ENCODE measurements at places on chromosomes 2 and 18. TPM values are rescaled to one million over a fixed set of nuclear protein-coding genes. Genes with fewer than 3 reads are reported as not detected.

DNA sequence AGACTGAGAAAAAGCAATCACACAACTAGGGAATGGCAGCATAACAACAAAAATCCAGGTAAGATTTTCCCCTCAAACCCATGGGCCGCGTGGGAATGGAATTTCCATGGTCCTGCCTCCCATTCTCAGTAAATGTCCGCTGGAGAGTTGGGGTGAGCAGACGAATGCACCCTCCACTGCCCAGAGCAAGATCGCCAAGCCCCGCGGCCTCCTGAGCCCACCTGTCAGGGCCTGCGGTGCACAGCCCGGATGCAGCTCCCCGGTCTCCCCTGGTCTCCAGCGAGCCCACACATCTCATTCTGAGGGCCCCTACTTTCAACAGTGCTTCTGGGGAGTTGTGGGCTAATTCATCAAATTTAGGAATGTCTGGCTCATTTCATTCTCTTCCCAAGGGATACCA, 327.4 kb upstream of the HS6ST1 start:
- H3K27ac ChIP-seq, result no peak overlapping the region
- H3K36me3 ChIP-seq, result no peaks in the 10 kb centered on the region

DNA sequence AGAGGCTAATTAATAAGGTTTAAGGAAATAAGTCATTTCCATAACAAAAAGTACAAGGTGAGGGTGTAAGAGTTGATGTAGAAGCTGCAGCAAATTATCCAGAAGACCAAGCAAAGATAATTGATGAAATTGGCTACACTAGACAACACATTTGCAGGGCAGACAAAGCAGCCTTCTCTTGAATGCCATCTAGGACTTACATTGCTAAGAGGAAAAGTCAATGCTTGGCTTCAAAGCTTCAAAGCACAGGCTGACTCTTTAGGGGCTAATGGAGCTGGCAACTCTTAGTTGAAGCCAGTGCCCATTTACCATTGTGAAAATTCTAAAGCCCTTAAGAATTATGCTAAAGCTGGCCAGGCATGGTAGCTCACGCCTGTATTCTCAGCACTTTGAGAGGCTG, 728.6 kb upstream of the KLHL29 start:
- no peak overlapping the region for H3K27ac ChIP-seq
- H3K4me3 ChIP-seq, result no peak overlapping the region
- H3K36me3 ChIP-seq, result no peaks in the 10 kb centered on the region
- H3K27me3 ChIP-seq, result no peaks in the 10 kb centered on the region
- DNase-seq, result no peak

DNA sequence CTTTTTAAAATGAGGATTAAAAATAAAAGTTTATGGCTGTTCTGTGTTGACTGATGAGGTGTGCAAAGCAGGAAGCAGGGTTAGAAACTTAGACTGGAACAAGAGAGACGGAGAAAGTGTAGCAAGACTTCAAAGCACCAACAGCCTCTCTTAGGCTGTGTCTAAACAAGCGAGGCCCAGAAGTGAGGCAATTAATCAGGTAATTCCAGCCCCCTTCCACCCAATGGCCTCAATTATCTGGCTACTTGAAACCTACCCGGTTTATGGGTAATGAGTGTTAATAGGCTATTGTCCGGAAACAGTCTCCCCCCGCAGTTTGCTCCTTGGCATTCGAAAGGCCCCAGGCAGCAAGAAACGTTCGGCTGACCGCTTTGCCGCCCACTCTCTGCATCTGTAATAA, 171.7 kb upstream of the MYCN start:
- H3K27me3 ChIP-seq, result no peaks in the 10 kb centered on the region
- H3K27ac ChIP-seq, result peak overlapping the region; percentile 62
- H3K4me1 ChIP-seq, result peaks cover 32% of the 10 kb centered on the region

DNA sequence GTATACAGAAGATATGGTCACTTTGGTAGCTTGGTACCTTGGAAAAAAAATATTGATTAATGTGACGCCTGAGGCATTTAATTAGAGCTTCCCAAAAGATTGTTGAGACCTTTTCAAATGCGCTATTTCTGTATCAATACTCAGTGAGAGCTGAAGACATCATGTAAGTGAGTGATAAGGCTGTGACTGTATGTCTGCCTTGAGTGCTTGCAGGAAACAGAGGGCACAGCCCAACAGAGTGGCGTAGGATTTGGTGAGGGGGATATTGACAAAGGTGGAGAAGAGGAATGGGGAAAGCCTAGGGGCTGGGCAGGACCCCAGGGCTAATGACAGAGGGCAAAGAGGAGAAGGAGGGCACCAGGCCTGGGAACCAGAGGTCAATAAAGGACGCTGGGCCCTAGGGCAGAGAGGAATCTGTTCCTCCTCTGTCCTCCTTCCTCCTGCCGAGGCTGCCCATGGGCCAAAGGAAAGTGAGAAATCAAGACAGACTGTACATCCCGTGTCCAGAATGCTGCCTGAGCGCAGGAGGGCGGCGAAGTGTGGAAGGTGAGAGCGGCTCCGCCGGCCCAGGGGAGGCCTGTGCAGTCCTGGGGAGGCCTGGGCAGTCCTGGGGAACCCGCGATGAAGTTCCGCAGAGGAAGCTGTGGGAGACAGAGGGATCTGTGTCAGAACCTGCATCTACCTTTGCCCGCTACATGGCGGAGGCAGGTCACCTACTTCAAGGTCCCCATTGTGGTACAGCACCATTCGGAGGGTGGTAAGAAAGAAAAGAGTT, 228.6 kb upstream of the PIEZO2 start:
- DNase-seq, result no peak
- H3K4me3 ChIP-seq, result no peak overlapping the region
- no peak overlapping the region for H3K27ac ChIP-seq
- H3K27me3 ChIP-seq, result no peaks in the 10 kb centered on the region
- H3K36me3 ChIP-seq, result no peaks in the 10 kb centered on the region

- no peak overlapping the region for H3K4me3 ChIP-seq
- peaks cover 8% of the 10 kb centered on the region for H3K4me1 ChIP-seq
- DNase-seq, result no peak
- no peak overlapping the region for H3K27ac ChIP-seq
- H3K27me3 ChIP-seq, result no peaks in the 10 kb centered on the region
These were observed 16.1 kb downstream of the STRADB start for GRCh38 chr2:201467666-201468065.

DNA sequence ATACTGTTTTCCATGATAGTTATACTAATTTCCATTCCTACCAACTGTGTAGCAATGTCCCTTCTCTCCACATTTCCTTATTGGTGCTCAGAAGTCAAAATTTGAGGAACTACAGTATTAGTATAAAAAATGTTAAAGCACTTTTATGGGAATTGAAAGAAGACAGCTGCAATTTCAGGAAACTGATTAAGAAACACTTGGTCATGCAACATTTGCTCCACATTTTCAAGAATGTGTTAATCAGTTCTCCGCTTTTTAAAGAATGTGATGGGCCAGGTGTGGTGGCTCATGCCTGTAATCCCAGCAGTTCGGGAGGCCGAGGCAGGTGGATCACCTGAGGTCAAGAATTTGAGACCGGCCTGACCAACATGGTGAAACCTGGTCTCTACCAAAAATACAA, 33.6 kb upstream of the MGAT4A start:
- no peaks in the 10 kb centered on the region for H3K36me3 ChIP-seq
- no peak overlapping the region for H3K4me3 ChIP-seq
- no peak overlapping the region for H3K27ac ChIP-seq

GRCh38 chr2:26469092-26469710, 8.7 kb downstream of the OTOF start:
- no peaks in the 10 kb centered on the region for H3K4me1 ChIP-seq
- no peaks in the 10 kb centered on the region for H3K36me3 ChIP-seq
- no peak overlapping the region for H3K27ac ChIP-seq
- DNase-seq, result no peak

GRCh38 chr18:53971331-53971730, 253.1 kb downstream of the MBD2 start:
- no peak overlapping the region for H3K4me3 ChIP-seq
- DNase-seq, result no peak
- H3K27ac ChIP-seq, result no peak overlapping the region
- no peaks in the 10 kb centered on the region for H3K4me1 ChIP-seq

DNA sequence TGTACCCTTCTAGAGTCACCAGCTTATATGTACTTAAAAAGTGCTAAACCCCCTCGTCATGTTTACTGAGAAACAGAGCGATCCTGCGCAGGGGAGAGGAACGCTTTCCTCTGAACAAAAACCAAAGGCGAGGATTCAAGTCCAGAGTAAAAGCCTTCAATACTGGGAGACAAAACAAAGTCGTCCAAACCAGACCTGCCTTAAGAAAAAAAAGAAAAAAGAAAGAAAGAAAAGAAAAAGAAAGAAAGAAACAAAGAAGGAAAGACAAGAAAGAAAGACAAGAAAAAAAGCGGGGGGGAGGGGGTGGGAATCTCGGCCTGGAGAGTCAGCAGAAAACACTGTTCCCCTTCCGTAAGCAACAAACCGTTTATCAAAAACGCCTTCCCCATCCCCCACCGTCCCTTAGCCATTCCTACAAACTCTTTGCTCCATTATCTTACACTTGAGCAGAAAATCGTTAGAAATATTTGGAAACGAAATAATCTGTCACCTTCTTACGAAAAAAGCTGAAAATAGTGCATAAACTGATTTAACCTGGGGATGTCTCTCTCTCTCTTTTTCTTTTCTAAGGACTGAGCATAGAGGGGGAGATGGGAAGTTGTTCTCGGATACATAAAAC, 3.3 kb downstream of the PTGR3 start:
- H3K27ac ChIP-seq, result peak overlapping the region; percentile 90
- peaks cover 68% of the 10 kb centered on the region for H3K4me1 ChIP-seq
- H3K36me3 ChIP-seq, result peaks cover 10% of the 10 kb centered on the region

DNA sequence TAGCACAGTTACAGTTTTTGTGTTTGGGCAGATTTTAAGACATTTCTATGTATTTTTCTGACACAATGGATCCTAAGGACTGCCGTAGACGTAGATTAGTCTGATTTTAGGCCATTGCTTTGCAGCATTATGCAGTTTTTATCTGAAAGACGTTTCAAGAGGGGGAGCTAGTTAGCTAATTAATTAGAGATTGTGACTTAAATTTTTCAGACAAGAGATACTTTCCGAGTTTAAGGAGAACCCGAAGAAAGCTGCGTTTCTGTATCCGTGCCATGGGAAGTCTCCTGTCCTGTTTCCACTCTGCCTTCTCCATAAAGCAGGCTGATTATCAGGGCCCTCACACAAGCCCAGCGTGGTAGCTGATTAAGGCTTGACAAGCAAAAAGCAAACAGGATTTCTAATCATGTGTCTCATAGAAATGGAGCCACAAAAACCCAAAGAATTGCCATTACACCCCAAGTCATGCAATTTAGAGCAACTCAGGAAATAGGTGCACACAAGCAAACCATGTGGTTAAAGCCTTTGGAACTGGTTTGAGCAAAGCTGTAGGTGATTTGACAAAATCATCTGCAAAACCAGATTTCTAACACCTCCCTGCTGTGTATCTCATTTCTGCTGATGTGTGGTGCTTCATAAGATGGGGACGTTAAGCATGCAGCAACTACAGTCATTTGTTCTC, 808.1 kb downstream of the RNF144A start:
- H3K36me3 ChIP-seq, result no peaks in the 10 kb centered on the region
- no peak for DNase-seq
- no peaks in the 10 kb centered on the region for H3K27me3 ChIP-seq
- H3K4me3 ChIP-seq, result no peak overlapping the region
- H3K27ac ChIP-seq, result peak overlapping the region; percentile 5

- no peak overlapping the region for H3K27ac ChIP-seq
- no peaks in the 10 kb centered on the region for H3K27me3 ChIP-seq
- H3K36me3 ChIP-seq, result peaks cover 7% of the 10 kb centered on the region
- peaks cover 2% of the 10 kb centered on the region for H3K4me1 ChIP-seq
These were observed 22.4 kb downstream of the CYP27C1 start for GRCh38 chr2:127197475-127198385.

DNA sequence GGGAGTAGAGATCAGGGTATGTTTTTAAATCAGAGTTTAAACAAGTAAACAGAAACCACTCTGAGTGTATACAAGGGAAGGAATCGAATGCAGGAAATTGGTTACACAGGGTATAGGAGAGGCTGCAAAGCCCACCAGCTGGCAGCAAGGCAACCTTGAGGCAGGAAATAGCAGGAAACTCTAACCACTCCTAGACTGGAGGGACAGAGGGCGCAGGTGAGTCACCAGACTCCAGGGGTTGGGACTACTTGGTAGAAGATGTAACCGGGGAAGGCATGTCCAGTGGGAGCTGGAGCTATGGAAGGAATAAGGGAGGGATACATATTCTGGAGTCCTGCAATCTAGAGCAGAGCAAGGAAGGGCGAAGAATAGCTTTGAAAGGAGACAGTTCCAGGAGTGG, 152.3 kb downstream of the MEIS1 start:
- H3K36me3 ChIP-seq, result peaks cover 4% of the 10 kb centered on the region
- H3K27me3 ChIP-seq, result no peaks in the 10 kb centered on the region
- no peak for DNase-seq
- no peak overlapping the region for H3K27ac ChIP-seq

DNA sequence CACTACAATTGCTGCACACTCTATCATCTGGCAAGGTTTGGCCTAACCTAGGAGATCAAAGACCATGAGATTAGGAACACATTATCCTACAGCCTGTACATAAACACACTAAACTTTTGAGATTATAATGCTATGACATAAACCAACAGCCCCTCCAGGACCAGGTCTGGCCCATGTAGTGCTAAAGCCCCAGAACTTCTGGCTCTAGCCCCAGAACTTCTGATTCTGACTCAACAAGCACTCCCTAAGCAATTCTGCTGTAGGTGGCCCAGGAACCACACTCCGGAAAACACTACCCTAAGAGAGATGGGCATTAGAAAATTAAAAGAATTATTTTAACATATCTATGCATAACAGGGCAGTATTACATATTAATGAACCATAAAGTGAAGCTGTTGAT, 369.5 kb upstream of the LYPD1 start:
- H3K4me1 ChIP-seq, result no peaks in the 10 kb centered on the region
- no peak overlapping the region for H3K4me3 ChIP-seq
- H3K36me3 ChIP-seq, result no peaks in the 10 kb centered on the region
- DNase-seq, result no peak
- H3K27me3 ChIP-seq, result no peaks in the 10 kb centered on the region
- H3K27ac ChIP-seq, result no peak overlapping the region

GRCh38 chr2:19026261-19026660, 332.2 kb downstream of the OSR1 start:
- no peaks in the 10 kb centered on the region for H3K36me3 ChIP-seq
- H3K4me3 ChIP-seq, result no peak overlapping the region
- no peak for DNase-seq
- peaks cover 27% of the 10 kb centered on the region for H3K4me1 ChIP-seq
- no peaks in the 10 kb centered on the region for H3K27me3 ChIP-seq

The SS18 gene
- total RNA-seq, result 95.2 TPM

The CNGA3 gene
- not detected for total RNA-seq

The AMER3 gene
- not detected for total RNA-seq

The IL18R1 gene
- 0.71 TPM for total RNA-seq

The FSHR gene
- not detected for total RNA-seq

Data from mesothelial cell of epicardium (in vitro differentiated cells).